ENCODE measurements at places on chromosomes 2 and 18.

GRCh38 chr2:202065876-202066275 is 7.2 kb upstream of the KIAA2012 start:
- no peak for DNase-seq

- DNase-seq = no peak
Observed at GRCh38 chr2:53994818-53995808, 24.3 kb upstream of the PSME4 start.

- DNase-seq = no peak
Observed at GRCh38 chr2:44200011-44200410, 31.3 kb downstream of the PPM1B start.

- no peak for DNase-seq
Observed at GRCh38 chr2:104595576-104595975, 258.3 kb upstream of the POU3F3 start.

- no peak for DNase-seq
Observed at GRCh38 chr2:239991689-239992314, 33.3 kb downstream of the NDUFA10 start.

- DNase-seq = no peak
Observed at GRCh38 chr2:28588292-28588670, 92.4 kb downstream of the PLB1 start.

DNA sequence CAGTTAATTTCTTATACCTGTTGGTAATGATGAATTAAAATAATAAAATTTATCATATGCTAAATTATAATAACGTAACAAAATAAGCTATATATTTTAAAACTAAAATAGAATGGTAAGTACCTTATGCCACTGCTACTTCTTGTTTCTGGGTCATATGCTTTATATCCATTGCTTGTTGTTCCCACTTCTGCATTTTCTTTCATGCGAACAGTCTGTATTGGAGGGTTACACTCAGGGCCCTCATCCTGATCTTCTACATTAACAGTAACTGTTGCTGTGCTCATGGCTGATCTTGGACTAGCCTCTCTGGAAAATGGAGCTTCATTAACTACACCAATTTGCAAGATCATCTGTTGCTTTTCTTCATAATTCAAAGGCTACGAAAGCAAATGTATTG is 22.2 kb downstream of the DSC2 start:
- no peak for DNase-seq

DNA sequence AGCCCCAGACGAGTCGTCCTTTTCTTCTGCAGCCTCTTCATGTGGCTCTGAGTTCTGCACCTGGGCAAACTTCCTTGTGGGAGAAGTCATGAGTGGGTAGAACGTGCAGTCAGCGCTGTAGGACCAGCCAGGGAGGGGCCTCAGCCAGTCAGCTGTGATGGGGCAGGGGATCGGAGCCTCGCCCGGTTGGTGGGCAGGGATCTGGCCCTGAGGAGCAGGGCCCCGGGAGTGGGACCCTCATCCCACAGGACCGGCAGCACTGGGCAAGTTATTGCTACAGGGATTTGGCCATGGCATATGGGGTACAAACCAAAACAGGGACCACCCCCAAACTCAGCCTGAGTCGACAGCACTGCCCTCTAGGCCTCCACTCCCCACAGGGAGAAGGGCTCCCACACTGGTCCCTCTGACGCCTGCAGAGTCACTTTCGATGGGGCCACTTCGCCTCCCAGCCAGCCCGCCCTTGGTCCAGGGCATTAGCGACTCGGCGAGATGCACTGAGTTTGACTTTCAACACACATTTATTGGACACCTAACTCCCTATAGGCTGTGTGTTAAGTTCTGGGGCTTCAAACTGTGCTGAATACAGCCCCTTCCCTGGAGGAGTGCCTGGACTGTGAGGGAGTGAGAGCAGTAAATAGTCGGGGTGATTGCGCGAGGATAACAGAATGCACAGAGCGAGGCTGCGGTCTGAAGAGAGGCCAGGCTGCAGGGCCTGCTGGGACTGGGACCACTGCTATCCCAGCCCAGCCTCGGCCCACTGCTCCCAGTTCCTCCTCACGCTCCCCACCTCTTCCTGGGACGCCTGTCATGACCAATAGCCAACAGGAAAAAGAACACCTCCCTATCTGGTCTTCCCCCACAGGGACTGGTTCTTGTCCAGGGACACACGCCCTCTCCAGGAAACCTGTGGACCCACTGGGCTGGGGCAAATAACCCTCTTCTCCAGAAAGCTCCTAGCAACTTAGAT is 55.9 kb downstream of the SDC1 start:
- no peak for DNase-seq

DNA sequence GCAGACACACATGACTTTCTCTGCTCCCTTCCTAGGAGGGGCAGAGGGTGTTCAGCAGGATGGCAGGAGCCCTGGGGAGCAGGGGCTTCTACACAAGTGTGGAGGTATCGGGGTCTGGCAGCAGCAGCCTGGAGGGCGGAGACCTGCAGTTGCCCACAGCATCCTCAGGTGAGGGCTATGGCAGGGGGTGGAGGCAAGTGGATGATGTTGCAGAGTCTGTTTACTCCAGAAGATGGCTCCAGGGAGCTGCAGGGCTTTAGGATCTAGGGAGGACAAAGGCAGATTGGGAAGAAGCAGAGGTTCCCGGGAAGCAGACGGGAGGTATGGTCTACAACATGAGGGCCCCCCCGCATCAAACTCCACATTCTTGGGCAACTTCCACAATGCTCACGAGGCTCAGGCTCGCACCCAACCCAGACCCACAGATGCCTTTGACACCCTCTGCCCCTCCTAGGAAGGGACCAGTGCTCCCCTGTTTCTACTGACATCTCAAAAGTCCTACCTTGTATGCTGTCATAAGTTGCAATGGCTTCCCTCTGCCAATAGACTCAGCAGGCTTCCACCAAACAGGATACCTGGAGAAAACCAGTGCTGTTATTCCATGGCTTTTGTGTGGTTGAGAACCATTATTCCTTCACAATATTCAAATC is 12.0 kb upstream of the ATP6V1C2 start:
- DNase-seq = peak; percentile 16

Data from NCI-H1930 (cell line).